Stimulated activated CD4-positive, alpha-beta T cell treated with anti-CD3 and anti-CD28 coated beads, TNF-alpha, amount 100 ng/mL, for 24 hours (primary cell): ENCODE measurements at places on chromosomes 1 and 21.
A peak's percentile ranks its signal among the peaks of the same experiment; 100 is the strongest.

GRCh38 chr1:7290971-7291970 is 479.8 kb upstream of the VAMP3 start:
- no peak for DNase-seq

GRCh38 chr21:31616216-31616615 is 43.3 kb upstream of the SOD1 start:
- DNase-seq = no peak

- DNase-seq = no peak
These were observed 3.9 kb upstream of the LRRC52 start for GRCh38 chr1:165539908-165540307.

DNA sequence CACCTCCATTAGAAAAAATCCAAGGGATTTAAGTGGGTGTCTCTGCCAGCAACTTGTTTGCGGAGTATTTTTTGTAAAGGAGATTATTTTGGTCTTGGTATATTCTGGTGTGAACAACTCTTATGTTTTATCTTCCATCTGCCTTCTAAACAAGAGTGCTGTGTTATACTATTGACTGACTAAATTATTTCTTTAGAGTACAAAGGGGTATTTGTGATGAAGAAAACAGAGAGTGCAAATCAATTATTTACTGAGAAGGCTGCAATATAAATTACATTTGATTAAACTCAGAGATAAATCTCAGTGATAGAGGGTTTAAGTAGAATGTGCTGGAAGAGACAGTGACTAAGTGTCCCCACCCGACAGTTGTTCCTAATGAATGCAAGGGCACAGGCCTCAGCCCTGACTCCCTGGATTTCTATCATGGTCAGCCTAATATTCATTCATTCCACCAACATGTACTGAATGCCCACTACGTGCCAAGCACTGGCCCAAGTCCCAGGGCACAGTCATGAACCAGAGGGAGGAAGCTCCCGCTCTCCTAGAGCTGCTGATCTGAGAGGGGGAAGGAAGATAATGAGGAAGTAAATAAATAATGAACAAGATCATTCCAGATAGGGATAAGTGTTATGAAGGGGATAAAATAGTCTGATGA is 196.9 kb upstream of the C8B start:
- DNase-seq = no peak

DNA sequence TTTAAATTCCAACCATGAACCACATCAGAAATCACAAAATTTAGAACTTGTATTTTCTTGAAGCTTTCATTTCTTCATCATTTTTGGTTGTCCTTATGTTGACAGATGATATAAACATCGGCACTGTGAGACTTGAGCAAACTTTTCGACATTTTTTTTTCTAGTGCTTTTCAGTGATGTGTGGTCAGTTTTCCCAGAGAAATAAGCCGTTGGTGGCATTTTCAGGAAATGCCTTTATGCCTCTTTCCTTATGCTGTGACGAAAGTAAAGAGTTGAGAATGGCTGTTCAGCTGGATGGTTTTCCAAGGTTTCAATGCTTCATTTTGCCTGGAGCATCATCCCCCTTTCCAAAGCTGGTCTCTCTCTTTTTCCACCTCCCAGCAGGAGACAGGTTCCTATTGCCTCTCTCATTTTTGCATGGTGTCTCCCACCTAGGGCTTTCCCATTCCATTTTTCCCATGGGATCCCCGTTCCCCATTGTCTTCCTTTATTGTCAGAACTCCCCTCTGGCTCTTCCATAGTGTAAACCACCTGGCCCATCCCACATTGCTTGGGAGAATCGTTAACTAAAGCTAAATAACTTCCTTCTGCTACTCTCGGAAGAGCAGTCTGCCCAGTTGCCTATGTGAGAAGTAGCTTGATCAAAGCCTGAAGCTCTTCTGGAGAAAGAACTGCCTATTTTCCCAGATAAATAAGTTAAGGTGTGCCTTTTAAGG is 61.4 kb upstream of the DYNLT5 start:
- DNase-seq = no peak

DNA sequence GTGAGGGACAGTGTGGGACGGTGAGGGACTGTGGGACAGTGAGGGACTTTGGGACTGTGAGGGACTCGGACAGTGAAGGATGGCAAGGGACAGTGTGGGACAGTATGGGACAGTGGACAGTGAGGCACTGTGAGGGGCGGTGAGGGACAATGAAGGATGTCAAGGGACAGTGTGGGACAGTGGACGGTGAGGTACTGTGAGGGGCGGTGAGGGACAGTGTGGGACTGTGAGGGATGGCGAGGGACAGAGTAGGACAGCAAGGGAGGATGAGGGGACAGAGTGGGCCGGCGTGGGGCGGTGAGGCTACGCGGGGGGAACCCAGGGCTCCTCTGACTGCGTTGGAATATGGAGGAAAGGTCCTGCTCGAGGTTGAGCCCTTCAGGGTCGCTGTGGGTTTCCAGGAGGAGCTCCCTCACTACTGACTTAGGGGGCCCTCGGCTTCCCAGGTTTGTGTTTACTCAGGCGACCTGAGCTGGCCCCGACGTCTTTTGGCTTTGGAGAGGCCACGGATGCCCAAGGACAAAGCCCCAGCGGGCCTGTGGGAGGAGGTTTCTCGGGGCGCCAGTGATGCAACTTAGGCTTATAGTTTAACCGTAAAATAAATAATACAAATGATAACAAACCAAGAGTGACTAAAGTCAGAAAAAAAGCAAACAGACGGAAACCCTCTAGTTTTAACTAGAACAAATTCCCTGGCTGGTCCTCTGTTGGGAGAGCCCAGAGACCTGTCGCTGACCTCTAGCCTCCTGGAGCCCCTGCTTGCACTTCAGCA is 1.1 kb upstream of the ERRFI1 start:
- no peak for DNase-seq

DNA sequence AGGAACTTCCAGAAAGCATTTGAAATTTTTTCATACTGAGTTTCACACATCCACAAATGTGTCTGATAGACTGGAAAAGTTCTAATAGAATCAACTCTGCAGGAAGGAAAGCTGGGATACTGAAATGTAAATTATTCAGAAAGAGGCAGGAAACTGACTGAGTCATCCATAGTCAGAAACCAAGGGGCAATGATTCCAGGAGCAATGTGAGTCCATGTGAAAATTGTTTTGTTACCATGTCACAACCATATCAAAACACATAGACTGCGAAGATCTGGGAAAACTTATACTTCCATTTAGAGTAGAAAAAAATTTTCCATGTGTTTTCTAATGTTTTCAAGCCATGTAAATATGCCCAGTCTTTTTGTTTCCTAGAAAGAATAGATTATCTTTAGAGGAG is 142.3 kb upstream of the TMPRSS15 start:
- no peak for DNase-seq

- no peak for DNase-seq
These were observed 39.5 kb upstream of the RGS1 start for GRCh38 chr1:192535916-192536664.

GRCh38 chr1:211135342-211135950 is 1.5 kb upstream of the KCNH1 start:
- no peak for DNase-seq

- no peak for DNase-seq
These were observed 8.9 kb upstream of the C1orf174 start for GRCh38 chr1:3908886-3909517.

GRCh38 chr1:243791586-243792267 is 58.3 kb downstream of the AKT3 start:
- DNase-seq = no peak

- DNase-seq = peak; percentile 75
These were observed 46.3 kb downstream of the GPA33 start for GRCh38 chr1:167043752-167044488.
